ENCODE measurements at places on chromosomes 13 and 19.

- DNase-seq: no peak
Observed at GRCh38 chr13:51728972-51729371, 75.0 kb downstream of the DHRS12 start.

DNA sequence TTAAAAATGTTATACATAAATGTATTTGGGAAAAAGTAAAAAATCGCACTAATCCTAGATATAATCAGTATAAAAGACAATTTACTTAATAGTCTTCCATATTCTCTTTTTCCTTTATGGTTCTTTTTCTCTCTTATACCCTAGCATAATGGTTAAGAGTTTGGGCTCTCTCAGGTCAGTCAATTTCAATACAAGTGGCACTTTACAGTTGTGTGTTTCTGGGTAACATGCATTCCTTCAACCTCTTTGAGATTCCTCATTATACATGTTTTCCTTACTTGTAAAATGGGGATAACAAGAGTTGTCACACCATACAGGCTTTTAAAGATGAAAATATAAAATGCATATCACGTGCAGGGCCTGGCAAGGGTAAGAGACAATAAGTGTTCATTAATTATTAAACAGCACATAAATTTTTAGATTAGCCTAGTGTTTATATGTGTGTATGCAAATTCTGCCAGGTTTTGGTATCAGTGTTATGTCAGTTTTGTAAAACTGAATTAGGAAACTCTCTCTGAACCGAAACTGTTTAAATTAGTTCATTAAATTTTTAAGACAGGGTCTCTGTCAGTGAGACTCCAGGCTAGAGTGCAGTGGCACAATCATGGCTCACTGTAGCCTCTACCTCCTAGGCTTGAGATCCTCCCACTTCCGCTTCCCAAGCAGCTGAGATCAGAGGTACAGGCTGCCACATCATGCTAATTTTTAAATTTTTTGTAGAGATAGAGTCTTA lies 49.8 kb downstream of the ELF1 start:
- DNase-seq: no peak

DNA sequence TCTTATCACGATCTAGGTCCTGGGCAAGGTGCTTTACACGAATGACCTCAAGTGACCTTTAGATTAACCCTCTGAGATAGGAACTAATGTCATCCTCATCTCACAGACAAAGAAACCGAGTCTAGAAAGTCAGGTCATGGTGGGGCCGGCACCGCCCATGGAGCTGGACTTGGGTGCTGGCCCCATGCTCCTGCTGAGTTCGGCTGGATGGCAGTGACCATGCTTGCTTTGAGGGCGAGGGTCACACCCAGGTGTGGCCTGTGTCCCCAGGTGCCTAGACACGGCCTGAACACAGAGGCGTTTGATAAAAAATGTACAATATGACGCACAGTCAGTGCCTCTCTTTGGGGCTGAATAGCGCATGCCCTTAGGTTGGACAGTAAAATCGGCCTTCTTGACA lies 26.8 kb downstream of the COL4A2 start:
- no peak for DNase-seq

- no peak for DNase-seq
Observed at GRCh38 chr13:82330499-82330898, 1551.8 kb downstream of the SLITRK1 start.

GRCh38 chr13:112103961-112104880 lies 37.3 kb downstream of the SOX1 start:
- DNase-seq: no peak

DNA sequence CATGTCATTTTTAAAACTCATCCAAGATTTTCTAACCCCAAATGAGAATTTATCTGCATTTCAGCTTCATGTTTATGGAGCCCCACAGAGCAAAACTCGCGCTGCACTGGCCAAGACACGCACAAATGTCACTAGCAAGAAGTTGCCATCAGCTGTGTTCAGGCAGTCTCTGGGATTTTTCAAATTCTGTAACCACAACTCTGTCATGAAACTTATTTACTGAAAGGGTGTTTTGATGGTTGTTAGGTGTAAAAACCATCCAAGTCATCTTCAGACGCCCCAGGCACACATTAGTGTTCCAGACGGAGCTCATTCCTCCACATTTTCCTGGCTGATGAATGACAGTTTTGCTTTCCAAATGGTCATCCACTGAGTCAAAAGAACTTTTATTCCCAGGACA lies 63.4 kb downstream of the SLC7A1 start:
- no peak for DNase-seq

DNA sequence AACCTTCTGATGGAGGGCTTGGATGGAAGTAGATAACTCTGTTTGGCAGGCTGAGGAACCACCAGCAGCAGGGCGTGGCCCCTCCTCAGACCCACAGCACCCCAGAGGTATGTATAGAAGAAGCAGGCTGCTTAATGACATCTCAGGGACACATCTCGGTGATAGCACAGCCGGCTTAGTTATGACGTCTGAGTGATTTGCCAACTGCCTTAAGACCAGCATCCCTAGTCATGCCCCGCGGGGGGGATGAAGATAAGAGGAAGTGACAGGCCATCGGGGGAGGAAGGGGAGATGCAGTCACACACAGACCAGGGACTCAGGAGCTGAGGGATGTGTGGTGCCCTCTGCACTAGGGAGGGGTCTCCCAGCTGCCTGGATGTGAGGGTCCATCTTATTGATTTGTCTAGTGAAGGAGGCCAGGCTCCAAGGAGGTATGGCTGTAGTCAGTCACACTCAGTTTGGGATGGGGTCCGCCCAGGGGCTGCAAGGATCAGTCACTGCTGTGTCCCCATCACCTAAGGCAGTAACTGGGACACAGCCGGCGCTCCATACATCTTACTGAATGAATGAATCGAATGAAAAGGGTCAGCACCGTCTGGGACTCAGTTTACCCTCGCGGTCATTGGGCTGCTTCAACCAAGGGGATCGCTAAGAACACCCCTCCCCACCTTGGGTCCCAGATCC lies 19.2 kb upstream of the ERCC1 start:
- DNase-seq: no peak

DNA sequence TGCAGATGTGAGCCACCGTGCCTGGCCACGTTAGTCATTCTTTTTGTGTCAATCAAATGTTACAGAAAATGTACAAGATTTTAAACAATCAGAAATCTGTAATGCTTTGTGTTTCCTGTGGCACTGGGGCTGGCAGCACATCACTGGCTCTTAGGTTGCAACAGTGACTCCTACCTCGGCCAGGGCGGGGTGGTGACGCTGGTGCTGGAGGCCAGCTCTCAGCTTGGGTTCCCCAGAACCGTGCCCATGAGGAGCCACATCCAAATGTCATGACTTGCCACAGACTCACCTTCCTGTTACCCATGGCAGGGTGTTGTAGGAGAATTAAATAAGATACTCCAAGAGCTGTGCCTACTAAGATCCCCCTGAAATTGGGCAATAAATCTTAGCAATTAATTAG lies 161.7 kb downstream of the TEX29 start:
- DNase-seq: no peak

DNA sequence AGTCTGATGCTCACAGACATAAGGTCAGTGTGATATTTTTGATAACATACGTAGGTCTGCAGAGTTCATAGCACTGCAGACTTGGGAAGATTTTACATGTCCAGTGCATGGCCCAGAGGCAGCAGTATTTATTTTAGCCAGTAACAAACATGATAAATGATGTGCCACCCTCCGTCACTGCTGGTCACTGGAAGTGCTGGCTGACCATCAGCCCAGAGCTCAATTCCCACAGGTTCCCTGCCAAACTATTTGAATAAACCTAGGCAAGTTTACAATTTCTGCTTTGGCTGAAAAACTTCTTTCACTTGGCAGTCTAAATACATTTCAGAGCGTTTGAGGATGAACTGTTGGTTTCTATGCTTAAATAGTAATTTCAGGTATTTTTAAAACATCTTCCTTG lies 135.5 kb upstream of the EDNRB start:
- no peak for DNase-seq

DNA sequence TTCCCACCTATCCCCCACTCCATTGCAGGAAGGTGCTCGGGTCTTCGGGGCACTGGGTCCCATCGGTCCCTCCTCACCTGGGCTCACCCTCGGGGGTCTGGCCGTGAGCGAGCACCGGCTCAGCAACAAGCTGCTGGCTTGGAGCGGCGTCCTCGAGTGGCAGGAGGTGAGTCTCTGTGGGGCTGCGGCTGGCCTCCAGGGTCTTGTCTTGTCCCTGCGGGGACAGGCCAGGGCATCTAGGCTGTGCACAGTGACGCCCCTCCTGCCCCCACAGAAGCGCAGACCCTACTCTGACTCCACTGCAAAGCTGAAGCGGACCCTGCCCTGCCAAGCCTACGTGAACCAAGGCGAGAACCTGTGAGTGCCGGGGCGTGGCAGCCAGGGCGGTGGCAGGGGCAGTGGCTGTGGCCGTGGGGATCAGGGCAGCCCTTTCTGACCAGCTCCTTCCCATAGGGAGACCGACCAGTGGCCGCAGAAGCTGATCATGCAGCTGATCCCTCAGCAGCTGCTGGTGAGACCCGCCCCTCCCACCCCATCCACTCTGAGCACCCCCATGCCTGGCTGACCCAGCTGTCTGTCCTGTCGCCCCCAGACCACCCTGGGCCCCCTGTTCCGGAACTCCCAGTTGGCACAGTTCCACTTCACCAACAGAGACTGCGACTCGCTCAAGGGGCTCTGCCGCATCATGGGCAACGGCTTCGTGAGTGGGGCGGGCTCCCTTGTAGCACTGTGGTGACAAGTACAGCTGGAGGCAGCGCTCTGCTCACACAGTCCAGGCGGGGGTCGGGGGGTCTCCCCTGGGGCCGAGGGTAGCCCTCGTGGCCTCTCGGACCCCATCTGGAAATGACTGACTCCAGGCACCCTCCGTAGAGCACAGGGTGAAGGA lies 3.7 kb downstream of the PTOV1 start:
- DNase-seq: no peak

Measured in stimulated activated naive CD4-positive, alpha-beta T cell treated with Interleukin-2 at 50 U/mL for 16 hours (primary cell).